Cortex of kidney (tissue), 1 donor: ENCODE measurements at places on chromosomes 1 and 21.

GRCh38 chr1:11157867-11158266 is 31.3 kb upstream of the ANGPTL7 start:
- no peak for DNase-seq

DNA sequence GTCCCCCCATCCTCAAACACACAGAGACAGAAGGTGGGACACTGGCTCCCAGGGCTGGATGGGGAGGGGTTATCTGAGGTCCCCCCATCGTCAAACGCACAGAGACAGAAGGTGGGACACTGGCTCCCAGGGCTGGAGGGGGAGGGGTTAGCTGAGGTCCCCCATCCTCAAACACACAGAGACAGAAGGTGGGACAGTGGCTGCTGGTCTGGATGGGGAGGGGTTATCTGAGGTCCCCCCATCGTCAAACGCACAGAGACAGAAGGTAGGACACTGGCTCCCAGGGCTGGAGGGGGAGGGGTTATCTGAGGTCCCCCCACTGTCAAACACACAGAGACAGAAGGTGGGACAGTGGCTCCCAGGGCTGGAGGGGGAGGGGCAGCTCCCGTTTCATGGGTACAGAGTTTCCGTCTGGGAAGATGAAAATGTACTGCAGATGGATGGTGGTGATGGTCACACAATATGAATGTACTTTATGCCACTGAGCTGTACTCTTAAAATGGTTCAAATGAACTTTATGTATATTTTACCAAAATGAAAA is 69.2 kb downstream of the SCCPDH start:
- DNase-seq: no peak

DNA sequence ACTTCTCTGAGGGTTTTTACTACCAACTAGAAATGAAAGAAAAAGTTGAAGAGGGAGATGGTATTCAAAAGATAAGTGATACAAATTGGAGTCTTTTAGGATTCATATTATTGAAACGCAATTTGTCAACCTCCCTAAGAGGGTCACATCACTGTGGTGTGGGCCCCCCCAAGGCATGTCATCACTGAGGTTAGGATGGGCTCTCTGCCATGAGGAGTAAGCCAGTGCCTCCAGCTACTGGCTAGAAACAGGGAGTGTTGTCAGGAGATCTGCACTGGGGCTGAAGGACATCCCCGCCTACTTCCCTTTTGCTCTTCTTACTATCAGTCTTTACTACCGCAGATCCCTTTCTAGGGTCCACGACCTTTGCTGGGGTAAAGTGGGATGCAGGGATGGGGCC is 25.9 kb downstream of the ITSN1 start:
- no peak for DNase-seq

GRCh38 chr1:116943438-116943837 is 33.7 kb downstream of the PTGFRN start:
- no peak for DNase-seq

- DNase-seq: no peak
Measured at GRCh38 chr1:241482761-241483250, 36.7 kb downstream of the FH start.

DNA sequence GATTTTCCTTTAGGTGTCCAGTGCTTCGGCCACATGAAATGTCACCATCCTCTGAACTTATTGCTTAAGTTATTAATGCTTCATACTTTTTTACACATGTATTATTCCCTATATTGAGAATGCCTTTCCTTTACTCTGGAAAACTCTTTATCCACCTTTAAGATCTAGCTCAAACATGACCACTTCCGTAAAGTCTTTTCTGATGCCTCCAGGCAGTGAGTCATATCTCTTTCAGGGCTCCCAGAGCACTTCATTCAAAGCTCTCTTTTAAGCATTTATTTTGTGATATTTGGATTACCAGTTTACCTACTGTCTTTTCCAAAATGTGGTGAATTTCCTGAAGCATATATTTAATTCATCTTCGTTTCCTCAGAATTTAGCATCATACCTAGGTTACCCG is 178.9 kb downstream of the HS2ST1 start:
- no peak for DNase-seq

GRCh38 chr1:35175602-35176001 is 17.3 kb downstream of the SFPQ start:
- DNase-seq: no peak

DNA sequence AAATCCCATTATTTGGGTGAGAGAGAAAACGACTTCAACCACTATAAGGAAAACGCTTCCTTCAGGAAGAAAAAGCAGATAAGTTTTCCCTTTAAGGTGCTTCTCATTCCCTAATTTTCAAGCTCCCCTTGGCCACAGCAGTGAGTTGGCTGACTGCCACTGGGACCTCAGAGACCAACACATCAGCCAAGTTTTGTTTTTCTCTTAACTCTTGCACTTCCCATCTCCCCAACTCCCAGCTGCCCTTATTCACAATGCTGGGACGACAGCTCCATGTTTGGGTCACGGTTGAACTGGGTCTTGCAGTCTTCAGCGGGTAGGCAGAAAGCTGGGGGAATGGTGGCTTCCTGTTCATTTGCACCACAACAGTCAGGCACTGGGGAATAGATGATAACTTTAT is 18.9 kb downstream of the SGIP1 start:
- no peak for DNase-seq

DNA sequence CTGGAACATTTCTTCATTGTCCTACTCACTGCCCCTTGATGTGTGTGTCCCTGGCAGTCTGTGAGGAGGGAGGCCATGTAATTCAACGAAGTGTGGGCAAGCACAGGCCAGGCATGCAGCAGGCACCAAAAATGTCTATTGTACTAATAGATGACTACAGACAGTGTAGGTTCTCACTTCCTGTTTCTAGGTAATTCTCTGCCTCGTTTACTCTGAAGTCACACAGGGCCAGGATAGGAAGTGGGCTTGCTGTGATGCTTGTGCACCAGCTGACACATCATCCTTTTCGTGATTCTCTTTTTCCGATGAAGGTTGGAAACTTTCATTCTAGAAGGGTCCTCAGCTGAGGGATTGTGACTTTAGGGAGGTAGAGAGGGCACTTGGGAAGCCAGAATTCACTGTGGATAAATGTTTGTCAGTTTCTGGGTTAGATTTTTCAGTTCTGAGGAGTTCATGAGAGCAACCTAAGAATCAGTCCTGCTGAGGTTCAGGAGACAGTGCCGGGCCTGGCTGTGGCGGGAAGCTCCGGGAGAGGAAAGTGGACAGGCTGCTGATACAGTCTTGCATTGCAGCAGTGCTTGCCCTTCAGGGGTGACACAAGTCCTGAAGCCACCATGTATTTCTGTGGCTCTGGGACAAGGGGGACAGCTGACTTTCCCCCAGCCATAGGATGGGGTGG is 4.3 kb upstream of the CSF1 start:
- DNase-seq: no peak

DNA sequence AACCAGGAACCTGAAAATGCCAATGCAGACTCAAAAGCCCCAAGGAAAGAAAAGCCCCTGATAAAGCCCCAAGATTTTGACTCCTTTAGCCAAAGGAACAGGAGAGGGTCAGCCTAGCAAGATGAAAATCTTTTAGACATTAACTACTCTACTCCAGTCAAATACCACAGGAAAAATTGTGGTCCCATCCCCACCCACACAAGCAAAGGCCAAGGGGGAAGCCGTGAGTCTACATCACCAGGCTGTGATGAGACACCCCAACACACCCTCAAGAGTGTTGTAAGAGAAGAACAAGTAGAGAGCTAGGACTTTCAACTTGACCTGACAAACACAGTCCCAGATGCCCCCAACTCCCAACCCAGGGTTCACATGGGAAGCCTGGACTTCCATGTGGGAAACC is 192.8 kb upstream of the NR5A2 start:
- no peak for DNase-seq

GRCh38 chr1:54323324-54323739 is 82.9 kb downstream of the SSBP3 start:
- no peak for DNase-seq

GRCh38 chr21:31248598-31248997 is 95.5 kb downstream of the TIAM1 start:
- no peak for DNase-seq

GRCh38 chr1:222127526-222128152 is 385.8 kb upstream of the DUSP10 start:
- no peak for DNase-seq

DNA sequence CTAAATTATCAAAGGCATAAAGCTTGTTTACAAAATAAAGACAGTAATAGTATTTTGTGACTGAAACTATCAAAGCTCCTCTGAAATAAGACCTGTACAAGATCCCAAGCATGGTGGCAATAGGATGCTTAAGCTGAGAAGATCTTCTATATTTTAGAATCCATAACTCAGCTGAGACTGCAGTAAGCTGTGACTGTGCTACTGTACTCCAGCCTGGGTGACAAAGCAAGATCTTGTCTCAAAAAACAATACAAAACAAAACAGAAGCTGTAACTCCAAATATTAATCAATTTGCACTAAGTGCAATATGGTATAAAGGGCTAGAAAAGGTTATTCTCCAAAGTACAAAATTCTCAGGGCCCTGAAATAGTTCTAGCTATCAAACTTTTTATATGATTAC is 55.8 kb upstream of the CPLANE2 start:
- DNase-seq: no peak

GRCh38 chr1:27102707-27103468 is 52.0 kb downstream of the SLC9A1 start:
- no peak for DNase-seq

DNA sequence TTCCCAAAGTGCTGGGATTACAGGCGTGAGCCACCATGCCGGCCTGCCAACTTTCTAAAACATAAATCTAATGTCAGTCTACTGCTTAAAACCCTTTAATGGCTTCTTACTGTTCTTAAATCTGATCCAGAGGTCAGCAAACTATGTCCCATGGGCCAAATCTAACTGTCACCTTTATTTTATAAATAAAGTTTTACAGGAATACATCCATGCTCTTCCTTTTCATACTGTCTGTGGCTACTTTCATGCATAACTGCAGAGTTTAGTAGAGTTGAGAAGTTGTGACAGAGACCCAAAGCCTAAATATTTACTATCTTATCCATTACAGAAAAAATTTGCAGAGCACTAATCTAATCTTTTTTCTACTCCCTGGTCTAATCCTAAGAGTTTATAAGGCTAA is 3.8 kb downstream of the ERI3 start:
- no peak for DNase-seq

DNA sequence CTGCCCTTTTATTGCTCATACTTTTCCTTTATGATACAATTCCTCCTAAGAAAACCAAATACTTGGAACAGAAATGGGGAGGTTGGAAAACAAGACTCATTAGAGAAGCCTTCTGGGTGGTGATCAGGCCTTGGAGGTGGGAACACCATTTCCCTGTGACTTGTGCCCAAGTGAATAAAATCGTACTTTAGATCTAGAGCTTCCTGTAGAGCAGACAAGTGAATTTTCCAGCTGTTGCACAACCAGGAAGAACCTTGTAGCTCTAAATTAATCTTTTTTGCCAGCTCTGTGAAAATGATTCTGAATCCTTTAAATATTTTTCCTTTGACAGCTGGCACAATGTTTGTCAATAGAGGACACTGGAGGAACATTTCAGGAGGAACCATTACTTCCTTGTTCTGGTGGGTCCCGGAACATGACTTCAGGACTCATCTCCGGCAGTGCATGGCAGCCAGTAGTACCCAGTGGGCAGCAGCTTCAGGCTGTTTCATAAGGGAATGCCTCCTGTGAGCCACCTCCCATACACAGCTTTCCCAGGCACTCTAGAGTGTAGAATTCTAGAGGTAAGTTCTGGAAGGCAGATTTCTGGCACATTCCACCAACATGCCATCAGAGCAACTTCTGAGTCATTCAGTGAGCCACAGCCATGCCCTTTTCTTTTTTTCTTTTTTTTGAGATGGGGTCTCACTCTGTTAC is 5.5 kb upstream of the SNAPIN start:
- DNase-seq: no peak

GRCh38 chr1:59215766-59216291 is 81.1 kb upstream of the FGGY start:
- DNase-seq: no peak

DNA sequence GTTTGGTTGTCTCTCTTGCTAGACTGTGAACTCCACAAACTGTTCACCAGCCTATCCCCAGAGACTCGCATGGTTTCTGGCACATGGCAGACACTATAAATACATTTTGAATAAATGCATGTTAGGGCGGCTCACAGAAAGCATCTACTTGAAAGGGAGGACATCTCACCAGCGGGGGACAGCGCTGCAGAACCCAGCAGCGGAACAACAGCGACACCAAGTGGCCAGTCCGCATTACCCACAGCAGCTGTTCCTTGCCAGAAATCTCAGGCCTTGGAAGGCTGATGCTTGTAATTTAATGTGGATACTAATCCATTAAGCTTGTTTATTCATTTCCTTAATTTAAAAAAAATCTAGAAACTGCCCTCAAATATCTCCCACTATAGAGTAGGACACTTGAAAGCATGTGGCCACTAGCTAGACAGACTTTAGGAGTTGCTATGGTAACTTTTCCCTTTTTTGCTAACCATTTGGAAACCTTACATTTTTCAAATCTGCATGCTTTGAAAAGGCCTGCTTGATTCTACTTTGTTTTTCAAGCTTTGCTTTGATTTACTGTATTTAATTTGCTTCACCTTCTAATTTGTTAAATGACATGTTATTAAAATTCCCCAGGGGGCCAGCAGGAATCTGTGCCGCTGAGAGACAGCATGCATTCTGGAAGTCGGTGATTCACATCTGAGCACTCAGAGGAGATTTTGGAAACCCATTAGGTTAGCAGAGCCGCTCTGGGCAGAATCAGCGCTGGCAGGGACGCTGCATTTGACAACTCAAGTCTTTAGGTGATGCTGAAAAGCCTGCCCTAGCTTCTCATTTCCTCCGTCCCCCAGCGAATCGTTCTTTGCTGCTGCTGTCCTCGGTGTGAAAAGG is 63.5 kb upstream of the SSX2IP start:
- DNase-seq: no peak
